ENCODE measurements at places on chromosomes 3 and 15. TPM values are rescaled to one million over a fixed set of nuclear protein-coding genes. Genes with fewer than 3 reads are reported as not detected.

DNA sequence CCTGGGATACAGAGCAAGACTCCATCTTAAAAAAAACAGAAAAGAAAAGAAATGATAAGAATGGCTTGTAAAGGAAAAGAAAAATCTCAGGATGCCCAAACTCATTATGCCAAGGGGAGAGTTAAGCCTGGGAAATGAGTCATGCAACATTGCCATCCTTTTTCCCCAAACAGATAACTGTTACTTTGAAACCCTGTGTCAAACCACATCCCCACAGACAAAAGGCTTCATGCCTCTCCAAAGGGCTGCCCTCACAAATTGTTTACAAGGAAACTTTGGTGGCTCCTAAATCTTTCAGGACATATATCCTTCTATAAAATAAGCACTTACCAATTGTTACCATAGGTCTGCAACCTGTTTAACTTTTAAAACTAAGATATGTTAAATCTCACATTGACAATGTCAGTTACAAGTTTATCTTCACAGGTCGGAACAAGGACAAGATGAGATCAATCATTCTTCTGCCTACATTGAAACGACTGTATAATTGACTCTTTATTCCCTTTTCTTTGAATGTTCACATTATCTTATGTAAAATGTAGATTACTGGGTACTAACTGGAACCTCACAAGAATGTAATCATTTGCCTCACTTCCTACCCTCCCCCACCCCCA, 18.6 kb upstream of the SENP7 start:
- no peaks in the 10 kb centered on the region for H3K36me3 ChIP-seq
- no peak for DNase-seq
- H3K4me1 ChIP-seq = no peaks in the 10 kb centered on the region
- H3K27ac ChIP-seq = no peak overlapping the region
- no peak overlapping the region for H3K4me3 ChIP-seq

GRCh38 chr3:12483872-12484197, 445 bp upstream of the TSEN2 start:
- peaks cover 26% of the 10 kb centered on the region for H3K4me1 ChIP-seq
- no peaks in the 10 kb centered on the region for H3K27me3 ChIP-seq
- no peaks in the 10 kb centered on the region for H3K36me3 ChIP-seq
- H3K4me3 ChIP-seq = peak overlapping the region; percentile 86
- peak overlapping the region; percentile 65 for H3K27ac ChIP-seq

GRCh38 chr15:81485806-81486205, 111.8 kb upstream of the TMC3 start:
- H3K4me3 ChIP-seq = no peak overlapping the region
- no peak overlapping the region for H3K27ac ChIP-seq
- no peaks in the 10 kb centered on the region for H3K36me3 ChIP-seq
- DNase-seq = no peak

GRCh38 chr3:129595544-129596193, 10.8 kb downstream of the PLXND1 start:
- no peaks in the 10 kb centered on the region for H3K27me3 ChIP-seq
- H3K4me3 ChIP-seq = no peak overlapping the region
- peaks cover 2% of the 10 kb centered on the region for H3K36me3 ChIP-seq
- H3K4me1 ChIP-seq = peaks cover 86% of the 10 kb centered on the region

DNA sequence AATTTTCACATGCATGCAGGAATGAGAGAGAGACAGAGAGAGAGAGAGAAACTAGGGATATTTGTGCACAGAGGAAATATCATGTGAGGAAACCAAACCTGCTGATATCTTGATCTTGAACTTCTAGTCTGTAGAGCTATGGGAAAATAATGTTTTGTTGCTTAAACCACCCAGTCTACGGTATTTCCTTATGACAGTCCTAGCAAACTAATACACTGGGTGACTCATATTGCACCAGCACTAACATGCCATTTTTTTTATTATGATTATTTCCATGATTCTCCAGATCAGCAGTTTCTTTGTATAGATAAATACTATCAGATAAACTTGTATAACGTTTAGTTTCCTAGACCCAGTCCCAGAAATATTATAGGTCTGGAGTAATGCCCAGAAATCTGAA, 1259.0 kb downstream of the ZPLD1 start:
- H3K36me3 ChIP-seq = no peaks in the 10 kb centered on the region
- DNase-seq = no peak
- no peak overlapping the region for H3K4me3 ChIP-seq
- H3K27me3 ChIP-seq = no peaks in the 10 kb centered on the region
- no peaks in the 10 kb centered on the region for H3K4me1 ChIP-seq

GRCh38 chr3:13022348-13023234, 50.6 kb downstream of the IQSEC1 start:
- H3K27ac ChIP-seq = peak overlapping the region; percentile 81
- H3K4me3 ChIP-seq = peak overlapping the region; percentile 24
- peaks cover 56% of the 10 kb centered on the region for H3K4me1 ChIP-seq
- no peaks in the 10 kb centered on the region for H3K27me3 ChIP-seq
- peaks cover 42% of the 10 kb centered on the region for H3K36me3 ChIP-seq

DNA sequence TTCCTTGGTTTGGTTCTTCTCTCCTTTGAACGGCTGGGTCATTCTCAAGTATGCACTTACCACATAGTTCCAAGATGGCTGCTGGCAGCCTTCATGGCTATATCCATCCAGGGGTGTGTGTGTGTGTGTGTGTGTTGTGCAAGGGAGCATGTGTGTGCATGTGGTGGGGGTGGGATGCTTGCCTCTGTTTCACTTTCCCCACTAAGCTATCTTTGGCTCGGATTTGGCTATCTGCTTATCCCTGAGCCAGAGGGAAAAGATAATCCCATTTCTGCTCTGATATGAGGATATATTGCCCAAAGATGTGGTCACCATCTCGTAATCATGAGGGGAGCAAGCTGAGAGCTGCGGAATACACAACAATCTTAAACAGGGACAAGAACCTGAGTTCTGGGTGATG, 26.2 kb downstream of the ANAPC13 start:
- H3K27ac ChIP-seq = no peak overlapping the region
- H3K27me3 ChIP-seq = no peaks in the 10 kb centered on the region
- no peak overlapping the region for H3K4me3 ChIP-seq
- DNase-seq = no peak
- peaks cover 15% of the 10 kb centered on the region for H3K4me1 ChIP-seq

DNA sequence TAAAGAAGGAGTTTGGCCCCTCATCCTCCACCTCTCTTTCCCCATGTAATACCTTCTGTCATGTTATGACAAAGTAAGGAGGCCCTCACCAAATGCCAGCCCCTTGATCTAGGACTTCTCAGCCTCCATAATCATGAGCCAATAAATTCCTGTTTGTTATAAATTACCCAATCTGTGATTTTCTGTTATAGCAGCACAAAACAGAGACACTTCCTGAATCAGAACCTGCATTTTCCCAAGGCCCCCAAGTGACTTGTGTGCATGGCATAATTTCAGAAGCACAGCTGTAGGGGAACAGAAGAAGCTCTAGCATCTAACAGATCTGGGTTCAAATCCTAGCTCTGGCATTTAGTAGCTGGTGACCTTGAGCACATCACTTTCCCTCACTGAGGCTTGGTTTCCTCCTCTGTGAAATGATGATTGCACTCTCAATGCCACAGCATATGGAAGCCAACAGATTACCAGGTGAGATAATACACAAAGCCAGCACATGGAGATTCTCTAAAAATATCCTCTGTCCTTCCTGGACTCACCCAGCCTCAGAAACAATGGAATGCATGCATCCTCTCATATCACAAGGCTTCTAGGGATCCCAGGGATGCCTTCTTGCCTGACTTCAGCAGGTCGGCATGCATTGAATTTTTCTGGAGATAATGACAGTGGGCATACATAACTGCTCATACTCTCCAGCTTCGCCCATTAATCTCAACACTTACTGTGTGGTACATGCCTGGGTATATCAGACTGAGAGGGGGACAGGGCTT, 26.3 kb downstream of the TLNRD1 start:
- H3K27me3 ChIP-seq = no peaks in the 10 kb centered on the region
- no peak overlapping the region for H3K27ac ChIP-seq
- H3K36me3 ChIP-seq = no peaks in the 10 kb centered on the region
- H3K4me3 ChIP-seq = no peak overlapping the region

DNA sequence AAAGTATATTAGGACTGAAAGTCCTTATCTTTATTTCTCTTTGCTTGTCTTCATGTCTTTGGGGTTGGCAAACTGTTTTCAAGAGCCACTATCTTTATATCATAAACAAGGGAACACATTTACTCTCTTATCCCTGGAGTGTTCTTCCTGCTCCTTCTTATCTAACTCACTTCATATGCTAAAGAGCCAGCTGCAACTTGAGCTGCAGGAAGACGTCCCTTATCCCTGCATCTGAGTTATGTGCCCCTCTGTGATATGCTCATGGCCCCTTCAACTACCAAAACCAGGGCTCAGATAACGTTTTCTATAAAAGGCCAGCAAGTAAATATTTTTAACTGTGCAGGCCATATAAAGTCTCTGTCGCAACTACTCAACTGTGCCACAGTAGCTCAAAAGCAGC, 137.0 kb upstream of the CRBN start:
- H3K36me3 ChIP-seq = no peaks in the 10 kb centered on the region
- no peak overlapping the region for H3K27ac ChIP-seq
- no peak overlapping the region for H3K4me3 ChIP-seq
- no peak for DNase-seq
- H3K27me3 ChIP-seq = no peaks in the 10 kb centered on the region

- peak; percentile 57 for DNase-seq
- no peak overlapping the region for H3K4me3 ChIP-seq
- H3K27me3 ChIP-seq = peaks cover 10% of the 10 kb centered on the region
- peaks cover 10% of the 10 kb centered on the region for H3K36me3 ChIP-seq
- H3K4me1 ChIP-seq = peaks cover 33% of the 10 kb centered on the region
- H3K27ac ChIP-seq = no peak overlapping the region
Measured at GRCh38 chr3:123090728-123091531, 24.1 kb downstream of the PDIA5 start.

DNA sequence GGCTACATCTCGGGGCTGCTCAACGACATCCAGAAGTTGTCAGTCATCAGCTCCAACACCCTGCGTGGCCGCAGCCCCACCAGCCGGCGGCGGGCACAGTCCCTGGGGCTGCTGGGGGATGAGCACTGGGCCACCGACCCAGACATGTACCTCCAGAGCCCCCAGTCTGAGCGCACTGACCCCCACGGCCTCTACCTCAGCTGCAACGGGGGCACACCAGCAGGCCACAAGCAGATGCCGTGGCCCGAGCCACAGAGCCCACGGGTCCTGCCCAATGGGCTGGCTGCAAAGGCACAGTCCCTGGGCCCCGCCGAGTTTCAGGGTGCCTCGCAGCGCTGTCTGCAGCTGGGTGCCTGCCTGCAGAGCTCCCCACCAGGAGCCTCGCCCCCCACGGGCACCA, 17.0 kb downstream of the ANKRD63 start:
- H3K36me3 ChIP-seq = peaks cover 41% of the 10 kb centered on the region
- H3K4me3 ChIP-seq = no peak overlapping the region
- no peaks in the 10 kb centered on the region for H3K27me3 ChIP-seq
- no peak overlapping the region for H3K27ac ChIP-seq

DNA sequence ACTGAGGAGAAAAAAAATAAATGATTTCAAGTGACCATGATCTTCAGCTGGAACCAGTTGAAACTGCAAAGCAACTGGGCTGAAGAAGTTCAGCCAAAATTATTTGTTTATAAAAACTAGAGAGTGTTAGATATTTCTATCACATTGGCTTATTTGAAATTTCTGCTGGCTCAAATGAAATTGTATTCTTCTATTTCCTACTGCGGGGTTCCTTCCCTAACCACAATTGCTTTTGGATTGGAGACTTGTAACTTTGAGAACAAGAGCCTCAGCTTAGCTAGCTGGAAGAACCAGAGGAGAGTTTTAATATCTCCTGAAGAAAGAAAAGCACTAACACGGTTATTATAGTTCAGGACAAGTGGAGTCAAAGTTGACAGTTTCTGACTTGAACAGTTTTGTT, 31.1 kb downstream of the AGTR1 start:
- no peak for DNase-seq
- H3K36me3 ChIP-seq = no peaks in the 10 kb centered on the region
- H3K27me3 ChIP-seq = no peaks in the 10 kb centered on the region
- no peaks in the 10 kb centered on the region for H3K4me1 ChIP-seq
- H3K4me3 ChIP-seq = no peak overlapping the region

DNA sequence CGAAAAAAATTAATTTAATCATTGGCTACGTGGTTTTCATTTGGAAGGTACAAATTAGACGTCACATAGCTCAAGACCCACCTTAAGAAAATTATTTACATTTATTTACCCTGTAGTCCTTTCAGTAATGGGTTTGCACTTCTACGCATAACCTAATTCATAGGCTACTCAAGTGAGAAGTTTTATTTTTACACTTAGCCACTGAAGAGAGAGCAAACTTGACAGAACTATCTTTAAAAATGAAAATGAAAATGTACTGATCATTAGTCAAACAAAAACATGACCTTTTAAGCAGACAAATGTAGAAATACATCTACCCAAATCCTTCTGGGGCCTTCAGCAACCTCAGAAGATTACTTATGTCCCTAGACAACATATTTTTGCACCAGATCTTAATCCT, 269.4 kb upstream of the TTC14 start:
- no peak for DNase-seq
- no peak overlapping the region for H3K27ac ChIP-seq
- no peaks in the 10 kb centered on the region for H3K36me3 ChIP-seq
- no peaks in the 10 kb centered on the region for H3K4me1 ChIP-seq
- no peak overlapping the region for H3K4me3 ChIP-seq
- no peaks in the 10 kb centered on the region for H3K27me3 ChIP-seq

GRCh38 chr3:42134867-42135464, 43.8 kb downstream of the TRAK1 start:
- no peak overlapping the region for H3K4me3 ChIP-seq
- peaks cover 4% of the 10 kb centered on the region for H3K4me1 ChIP-seq
- H3K27me3 ChIP-seq = no peaks in the 10 kb centered on the region
- DNase-seq = no peak

DNA sequence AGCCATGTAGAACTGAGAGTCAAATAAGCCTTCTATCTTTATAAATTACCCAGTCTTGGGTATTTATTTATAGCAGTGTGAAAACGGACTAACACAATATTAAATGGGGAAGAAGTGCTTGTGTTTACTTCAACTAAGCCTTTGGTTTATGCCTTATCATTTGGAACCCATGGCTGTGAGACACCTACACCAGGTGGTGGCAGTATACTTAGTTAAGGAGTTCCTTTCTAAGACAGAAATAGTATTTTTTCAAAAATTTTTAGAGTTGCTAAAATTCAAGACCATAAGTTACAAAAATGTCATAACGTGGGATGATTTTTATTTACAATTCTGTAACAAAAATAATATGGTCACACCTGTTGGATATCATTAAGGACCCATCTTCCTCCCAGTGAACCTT, 354.5 kb upstream of the SOX14 start:
- no peak overlapping the region for H3K27ac ChIP-seq
- H3K27me3 ChIP-seq = no peaks in the 10 kb centered on the region
- H3K36me3 ChIP-seq = no peaks in the 10 kb centered on the region
- no peak for DNase-seq
- no peak overlapping the region for H3K4me3 ChIP-seq

The SLC28A1 gene
- 0.22 TPM for total RNA-seq

The MESP2 gene
- total RNA-seq = 0.83 TPM

The THUMPD3 gene
- total RNA-seq = 49.4 TPM

The CIP2A gene
- total RNA-seq = 14.4 TPM

The ATR gene
- 22.3 TPM for total RNA-seq

The ZIC4 gene
- total RNA-seq = 30.5 TPM

The CCDC54 gene
- total RNA-seq = 0.30 TPM

The HTR3E gene
- total RNA-seq = not detected

The CCR8 gene
- total RNA-seq = not detected

The RHCG gene
- total RNA-seq = 0.44 TPM

Measured in spinal cord (tissue), 10 donors.